Activated effector memory CD4-positive, alpha-beta T cell treated with Interleukin-2 at 50 U/mL for 16 hours (primary cell): ENCODE measurements at places on chromosomes 2 and 18.

DNA sequence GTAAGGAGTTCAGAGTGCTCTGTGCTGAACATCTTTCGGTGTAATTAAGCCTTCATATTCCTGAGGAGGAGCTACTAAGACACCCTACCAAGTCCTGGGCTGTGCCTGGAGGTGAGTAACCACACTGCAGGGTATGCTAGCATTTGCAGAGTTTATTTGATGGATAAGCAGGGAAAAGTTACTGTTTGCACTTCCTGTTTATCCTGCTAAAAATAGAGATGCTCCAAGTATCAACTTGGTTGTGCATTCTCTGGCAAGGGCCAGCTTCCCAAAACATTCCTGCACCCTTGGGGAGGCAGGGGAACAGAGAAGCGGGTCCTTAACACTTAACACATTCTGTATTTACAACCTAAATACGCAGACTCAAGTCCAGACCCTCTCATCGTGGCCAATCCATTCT is 49.8 kb downstream of the PARD6G start:
- no peak for DNase-seq

DNA sequence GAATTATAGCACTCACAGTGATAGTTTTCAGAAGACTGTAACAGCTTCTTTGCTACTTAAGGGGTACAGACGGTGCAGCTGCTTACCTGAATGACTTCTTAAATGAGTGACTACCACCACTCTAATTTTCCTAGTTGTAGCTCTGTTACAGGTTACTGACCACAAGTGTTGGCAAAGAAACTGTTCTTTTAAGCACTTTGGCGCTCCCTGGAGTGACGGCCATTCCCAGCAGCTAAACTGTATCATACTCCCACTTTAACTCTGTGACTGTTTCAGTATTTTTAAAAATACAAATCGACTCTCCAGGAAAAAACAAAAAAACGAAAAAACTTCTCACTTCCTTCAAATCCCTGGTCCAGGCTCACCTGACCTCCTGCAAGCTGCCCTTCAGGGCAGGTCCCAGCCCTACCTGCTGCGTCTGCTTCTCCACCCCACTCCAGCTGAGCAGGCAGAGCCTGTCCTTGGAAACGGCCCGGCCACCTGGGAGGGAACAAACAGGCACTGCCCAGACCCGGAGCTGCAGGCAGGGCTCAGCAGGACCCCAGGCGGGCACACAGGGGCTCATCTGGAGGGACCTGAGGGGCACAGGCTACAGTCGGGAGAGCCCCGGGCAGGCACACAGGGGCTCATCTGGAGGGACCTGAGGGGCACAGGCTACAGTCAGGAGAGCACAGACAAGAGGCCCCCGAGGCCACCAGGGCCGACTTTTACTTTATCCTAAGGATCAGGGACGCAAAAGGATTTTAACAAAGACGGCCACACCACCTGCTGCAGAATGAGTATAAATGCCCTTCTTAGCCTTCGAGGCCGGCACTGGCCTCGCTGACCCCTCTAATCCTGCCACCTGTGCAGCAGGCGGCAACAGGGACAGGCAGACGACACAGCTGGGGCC is 24.5 kb downstream of the SLC66A2 start:
- no peak for DNase-seq

DNA sequence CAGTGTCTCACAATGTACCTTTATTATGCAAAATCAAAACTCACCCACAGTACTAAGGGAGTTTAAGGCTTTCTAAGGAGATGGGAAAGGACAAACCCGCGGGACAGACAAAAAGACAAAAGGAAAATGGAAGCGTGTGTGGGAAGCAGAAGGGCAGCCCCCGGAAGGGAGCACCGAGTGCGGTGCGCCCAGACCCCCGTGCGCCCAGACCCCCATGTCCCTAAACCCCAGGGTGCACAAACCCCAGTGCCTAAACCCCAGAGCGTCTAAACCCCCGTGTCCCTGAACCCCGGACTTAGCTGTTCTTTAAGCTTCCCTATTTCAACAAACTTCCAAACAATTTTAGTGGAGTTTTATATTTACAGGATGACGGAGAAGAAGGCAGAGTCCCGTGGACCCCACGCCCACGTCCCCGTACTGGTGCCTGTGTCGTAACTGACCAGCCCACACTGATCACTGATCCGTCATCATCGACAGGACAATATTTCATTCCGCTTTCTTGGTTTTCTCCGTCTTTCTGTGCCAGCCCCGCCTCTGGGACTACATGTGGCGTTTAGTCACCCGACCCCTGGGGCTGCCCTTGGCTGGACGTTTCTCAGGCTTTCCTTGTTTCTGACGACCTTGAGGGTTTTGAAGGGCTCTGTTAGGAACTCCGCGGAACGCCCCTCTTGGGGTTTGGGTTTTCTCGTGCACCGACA is 76.9 kb downstream of the RTP5 start:
- DNase-seq = no peak

GRCh38 chr2:217357886-217358620 is 498.2 kb upstream of the TNP1 start:
- DNase-seq = no peak

GRCh38 chr2:3379339-3379646 is 201 bp upstream of the TRAPPC12 start:
- DNase-seq = no peak

- DNase-seq = no peak
Measured at GRCh38 chr2:207833251-207833751, 63.6 kb upstream of the FZD5 start.

- no peak for DNase-seq
Measured at GRCh38 chr2:180322781-180323180, 315.7 kb upstream of the CWC22 start.

DNA sequence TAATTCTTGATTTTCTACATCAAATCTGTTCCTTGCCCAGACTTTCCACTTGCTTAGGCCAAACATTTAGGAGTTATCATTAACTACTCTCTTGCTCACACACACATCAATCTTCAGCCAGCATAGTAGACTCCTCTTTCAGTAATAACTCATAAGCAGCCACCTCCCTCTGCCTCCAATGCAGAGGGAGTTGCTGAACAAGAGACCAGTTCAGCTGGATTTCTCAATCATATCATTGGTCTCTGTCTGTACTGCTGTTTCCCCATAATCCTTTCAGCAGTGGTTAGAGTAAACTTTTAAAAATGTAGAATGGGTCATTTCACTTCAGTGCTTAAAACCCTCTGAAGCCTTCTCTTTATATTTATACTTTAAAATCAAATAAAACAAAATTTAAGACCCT is 112.9 kb downstream of the SLC39A10 start:
- no peak for DNase-seq

DNA sequence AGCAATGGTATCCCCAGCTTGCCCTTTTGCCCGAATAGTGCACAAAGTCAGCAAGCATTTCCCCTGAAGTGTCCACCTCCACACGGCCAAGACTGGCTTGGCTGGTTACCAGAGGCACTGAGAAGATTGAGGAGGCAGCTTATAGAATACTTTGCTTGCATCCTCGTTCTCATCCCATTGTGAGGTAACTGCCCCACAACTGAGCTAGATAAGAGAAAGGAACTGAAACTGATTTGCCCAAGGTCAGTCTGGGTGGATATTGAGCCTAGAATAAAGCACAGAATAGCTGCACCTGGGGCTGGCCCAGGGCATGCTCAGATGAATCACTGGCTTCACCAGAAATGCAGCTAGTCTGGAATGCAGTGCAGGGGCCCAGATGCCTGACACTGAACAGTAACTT is 32.7 kb upstream of the MAP4K3 start:
- no peak for DNase-seq

DNA sequence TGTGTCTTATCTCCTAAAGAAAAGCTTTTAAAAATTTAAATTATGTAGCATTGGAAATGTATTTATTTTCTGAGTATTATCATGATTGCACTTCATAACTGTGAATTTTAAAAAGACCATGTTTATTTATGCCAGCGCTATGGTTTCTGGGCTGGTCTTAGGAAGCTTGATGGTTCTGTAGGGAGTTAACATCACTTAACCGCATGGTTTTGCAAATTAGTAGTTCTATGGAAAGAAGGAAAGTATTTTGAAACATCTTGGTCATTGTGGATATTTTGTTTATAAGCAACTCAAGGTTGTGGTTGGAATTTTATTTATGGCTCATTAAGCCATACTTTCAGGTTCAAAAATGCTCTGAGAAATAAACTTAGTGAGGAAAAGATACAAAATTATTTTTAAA is 549.4 kb downstream of the STK39 start:
- no peak for DNase-seq

GRCh38 chr2:41621095-41621494 is 426.7 kb upstream of the PKDCC start:
- no peak for DNase-seq

DNA sequence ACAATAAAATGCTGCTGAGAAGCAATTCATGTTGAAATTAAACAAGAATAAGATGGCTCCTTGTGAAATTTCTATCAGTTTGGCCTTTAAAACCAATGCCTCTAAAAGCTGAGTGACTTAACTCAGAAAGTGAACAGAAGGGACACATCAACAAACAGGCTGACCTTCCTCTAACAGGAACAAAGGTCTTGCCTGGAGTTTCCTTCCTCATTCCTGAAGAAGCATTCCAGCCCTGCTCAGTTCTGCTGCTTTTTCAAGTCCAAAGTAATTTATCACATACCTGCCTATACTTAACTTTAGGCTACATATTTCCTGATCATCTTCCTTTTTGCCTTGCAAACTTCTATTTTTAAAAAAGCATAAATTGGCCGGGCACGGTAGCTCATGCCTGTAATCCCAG is 14.1 kb downstream of the PTRHD1 start:
- no peak for DNase-seq

- DNase-seq = no peak
Measured at GRCh38 chr2:8307606-8308180, 374.2 kb upstream of the ID2 start.

DNA sequence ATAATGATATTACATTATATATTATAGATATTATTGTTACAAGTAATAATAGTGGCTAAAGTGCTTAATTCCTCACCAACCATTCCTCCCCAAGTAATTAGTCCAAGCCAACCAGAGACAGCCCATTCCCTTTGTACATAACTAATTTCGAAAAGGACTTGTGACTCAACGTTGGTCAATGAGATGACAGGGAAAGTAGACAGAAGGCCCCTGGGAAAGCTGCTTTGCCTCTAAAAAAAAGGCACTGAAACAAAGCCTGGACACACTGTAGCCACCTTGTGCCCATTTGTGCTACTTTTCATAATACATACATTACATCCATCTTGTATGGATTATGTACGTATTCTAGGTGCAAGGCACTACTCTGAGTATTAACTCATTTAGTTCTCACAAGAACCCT is 28.8 kb downstream of the COLEC12 start:
- no peak for DNase-seq

GRCh38 chr2:43540021-43540779 is 55.6 kb downstream of the THADA start:
- no peak for DNase-seq

DNA sequence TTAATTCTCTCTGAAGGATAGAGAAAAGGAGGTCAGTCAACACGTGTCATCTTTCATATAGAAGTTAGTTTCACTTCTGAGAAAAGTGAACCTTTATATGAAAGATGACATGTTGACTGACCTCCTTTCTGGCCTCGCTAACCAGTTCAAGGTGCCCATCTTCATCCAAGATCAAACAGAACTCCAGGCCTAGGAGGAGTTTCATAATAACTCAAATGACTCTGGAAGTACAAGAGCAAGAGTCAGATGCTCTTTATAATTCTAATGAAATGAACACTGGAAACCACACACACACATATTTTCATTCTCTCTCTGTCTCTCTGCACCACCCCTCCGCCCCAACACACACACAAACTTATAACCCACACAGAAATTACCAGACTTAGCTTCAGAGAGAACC is 16.3 kb downstream of the ANKRD44 start:
- no peak for DNase-seq

DNA sequence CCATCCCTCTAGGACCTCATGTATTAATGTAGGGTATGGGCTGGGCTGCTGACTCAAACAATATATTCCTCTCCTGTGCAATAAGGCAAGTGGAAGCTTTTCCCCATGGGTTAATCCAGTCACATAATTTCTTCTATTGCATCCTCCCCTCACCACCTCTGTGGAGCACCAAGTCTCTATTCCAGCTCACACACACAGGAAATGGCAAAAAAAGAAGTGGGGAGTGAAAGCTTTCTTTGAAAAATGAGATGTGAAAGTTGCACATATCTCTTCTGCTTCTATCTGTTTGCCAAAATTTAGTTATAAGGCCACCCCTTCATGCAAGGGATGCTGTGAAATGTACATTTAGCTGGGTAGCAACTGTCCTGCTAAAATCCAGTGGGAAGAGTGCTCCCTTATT is 121.3 kb downstream of the CDC42EP3 start:
- DNase-seq = no peak

GRCh38 chr2:168401048-168401556 is 55.0 kb upstream of the CERS6 start:
- no peak for DNase-seq

- no peak for DNase-seq
Measured at GRCh38 chr2:26658691-26659346, 17.7 kb upstream of the CIB4 start.

- no peak for DNase-seq
Measured at GRCh38 chr18:7681298-7681697, 114.2 kb downstream of the PTPRM start.

- DNase-seq = no peak
Measured at GRCh38 chr18:12049978-12050811, 43.4 kb upstream of the ANKRD62 start.

GRCh38 chr2:152920846-152921245 is 202.4 kb downstream of the ARL6IP6 start:
- DNase-seq = no peak

- peak; percentile 8 for DNase-seq
Measured at GRCh38 chr18:42114310-42114943, 159.4 kb downstream of the PIK3C3 start.

- DNase-seq = no peak
Measured at GRCh38 chr2:15935675-15936074, 4.7 kb upstream of the MYCN start.

GRCh38 chr18:69401972-69402532 is 1.4 kb downstream of the DOK6 start:
- DNase-seq = no peak

DNA sequence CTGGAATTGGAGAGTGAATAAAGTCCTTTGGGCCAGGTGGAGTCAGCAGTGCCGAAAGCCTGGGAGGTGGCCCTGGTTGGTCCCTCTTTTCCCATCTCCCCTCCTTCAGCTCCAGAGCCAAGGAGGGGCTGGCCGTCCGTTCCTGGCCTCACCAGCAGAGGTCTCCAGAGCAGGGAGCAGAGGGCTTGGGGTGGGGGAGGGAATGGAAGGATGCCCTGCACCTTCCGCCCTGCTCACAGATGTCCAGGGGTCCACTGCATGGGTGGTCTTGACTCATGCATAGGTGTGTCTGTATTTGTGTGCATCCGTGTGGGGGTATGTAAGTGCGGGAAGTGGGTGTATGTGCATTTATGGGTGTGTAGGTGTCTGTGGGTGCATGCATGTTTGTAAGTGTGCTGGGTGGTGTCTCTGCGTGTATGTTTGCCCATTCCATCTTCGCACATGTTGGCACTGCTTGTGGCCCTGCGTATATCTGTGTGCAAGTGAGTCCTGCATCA is 201.8 kb downstream of the ZFP36L2 start:
- DNase-seq = peak; percentile 6

DNA sequence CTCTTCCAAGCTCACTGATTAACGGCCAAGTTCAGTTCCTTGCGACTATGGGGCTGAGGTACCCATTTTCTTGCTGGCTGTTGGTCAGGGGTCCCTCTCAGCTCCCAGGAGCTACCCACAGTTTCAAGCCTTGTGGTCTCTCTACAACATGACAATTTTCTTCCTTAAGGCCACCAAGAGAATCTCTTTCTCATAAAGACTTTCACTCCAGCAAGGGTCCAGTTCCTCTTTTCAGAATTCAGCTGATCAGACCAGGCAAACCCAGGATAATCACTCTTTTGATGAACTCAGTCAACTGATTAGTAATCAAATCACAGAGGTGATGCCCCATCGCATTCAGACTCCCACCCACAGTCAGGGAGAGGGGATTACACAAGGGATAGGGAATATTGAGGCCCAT is 129.7 kb downstream of the IRS1 start:
- no peak for DNase-seq
